ENCODE measurements at places on chromosomes 5 and 9.

- no peak for DNase-seq
Measured at GRCh38 chr5:148443998-148444397, 60.2 kb downstream of the FBXO38 start.

GRCh38 chr5:142012186-142012785 lies 541 bp downstream of the GNPDA1 start:
- DNase-seq, result peak; percentile 4

DNA sequence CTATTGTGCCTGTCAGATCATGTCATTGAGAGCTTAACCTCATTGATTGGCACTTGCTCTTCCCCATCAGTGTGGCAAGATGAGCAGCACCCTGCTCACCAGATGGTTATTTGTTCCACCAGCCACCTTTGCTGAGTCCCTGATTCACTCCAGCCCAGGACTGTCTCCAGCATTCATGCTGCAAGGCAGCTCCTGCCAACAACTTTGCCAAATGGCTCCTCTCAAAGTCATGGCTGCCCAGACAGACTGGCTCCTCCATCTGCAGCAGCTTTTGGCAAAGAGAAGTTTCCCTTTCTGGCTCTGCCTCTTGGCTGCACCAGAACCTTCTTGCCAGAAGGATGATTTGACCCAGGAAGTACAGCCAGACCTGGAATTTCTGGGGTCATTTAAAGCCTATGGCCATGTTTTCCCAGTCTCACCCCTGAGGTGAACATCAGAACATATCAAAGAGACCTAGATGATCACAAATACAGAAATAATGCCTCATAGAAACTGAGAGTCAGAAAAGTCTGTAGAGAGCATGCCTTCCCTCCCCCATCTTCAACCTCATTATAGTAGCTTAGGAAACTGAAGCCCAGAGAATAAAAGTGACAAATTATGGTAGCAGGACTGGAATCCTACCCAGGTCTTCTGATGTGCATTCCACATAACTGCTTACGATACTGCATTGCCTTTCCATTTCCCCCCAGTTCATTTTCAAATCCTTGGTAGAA lies 10.4 kb downstream of the PPP2R2B start:
- no peak for DNase-seq

DNA sequence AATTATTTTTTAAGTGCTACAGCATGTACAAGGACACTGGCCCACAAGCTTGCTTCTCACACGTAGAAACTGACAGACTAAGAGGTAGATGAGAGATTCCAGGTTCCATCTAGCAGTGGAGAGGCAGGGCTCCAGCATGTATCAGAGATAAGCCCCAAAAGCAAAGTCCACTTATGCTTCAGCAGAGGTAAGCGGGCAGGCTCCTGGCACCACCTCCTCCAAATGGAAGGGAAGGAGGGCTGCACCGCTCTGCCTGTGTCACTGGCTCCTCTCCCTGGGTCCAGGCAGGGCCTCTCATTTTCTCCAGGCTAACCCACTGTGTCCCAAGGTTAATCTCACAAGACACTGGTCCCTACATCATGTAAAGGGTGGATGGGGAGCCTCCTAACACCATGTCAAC lies 15.9 kb downstream of the GRHPR start:
- no peak for DNase-seq

DNA sequence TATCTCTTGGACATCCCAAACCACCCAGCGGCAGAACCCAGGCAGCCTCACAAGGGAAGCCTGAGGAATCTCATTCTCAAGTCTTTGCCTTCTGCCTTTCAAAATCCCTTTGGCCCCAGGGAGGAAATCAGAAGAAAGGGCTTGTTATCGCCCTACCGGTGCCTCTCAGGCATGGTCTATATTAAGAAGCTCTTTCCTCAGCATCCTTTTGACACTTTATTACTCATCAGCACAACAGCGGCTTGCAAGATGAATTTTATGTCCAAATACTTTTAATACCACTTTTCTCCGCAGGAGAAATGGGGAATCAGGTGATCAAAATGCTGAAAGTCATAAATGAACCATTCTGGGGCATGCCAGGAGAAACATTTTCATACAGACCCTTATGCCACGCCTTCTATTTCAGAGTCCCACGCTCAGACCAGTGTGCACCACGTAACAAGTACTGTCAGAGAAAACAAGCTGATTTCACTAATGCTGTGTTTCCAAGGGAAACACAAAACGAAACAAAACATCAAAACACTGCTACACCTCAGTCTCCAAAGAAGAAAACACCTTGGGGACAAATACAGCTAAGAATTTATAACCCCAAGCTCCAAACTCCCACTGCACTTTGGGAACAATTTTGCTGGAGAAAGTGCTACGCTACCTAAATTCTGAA lies 30.0 kb downstream of the RAPGEF1 start:
- no peak for DNase-seq

DNA sequence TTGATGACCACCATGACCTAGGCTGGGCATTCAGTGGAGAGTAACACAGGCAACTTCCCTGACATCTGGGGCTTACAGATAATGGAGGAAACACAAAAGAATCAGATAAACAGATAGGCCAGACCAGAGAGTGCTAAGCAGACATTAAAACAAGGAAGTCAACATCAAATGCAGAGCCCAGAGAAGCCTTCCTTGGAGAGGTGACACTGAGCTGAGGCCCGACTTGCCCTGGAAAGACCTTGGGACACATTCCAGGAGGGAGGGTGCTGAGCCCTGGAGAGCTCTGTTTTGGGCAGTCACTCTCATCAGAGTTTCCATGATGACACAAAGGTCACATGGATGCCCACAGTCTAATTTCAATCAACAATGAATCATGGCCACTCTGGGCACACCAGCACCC lies 31.9 kb upstream of the C5orf58 start:
- DNase-seq, result no peak

DNA sequence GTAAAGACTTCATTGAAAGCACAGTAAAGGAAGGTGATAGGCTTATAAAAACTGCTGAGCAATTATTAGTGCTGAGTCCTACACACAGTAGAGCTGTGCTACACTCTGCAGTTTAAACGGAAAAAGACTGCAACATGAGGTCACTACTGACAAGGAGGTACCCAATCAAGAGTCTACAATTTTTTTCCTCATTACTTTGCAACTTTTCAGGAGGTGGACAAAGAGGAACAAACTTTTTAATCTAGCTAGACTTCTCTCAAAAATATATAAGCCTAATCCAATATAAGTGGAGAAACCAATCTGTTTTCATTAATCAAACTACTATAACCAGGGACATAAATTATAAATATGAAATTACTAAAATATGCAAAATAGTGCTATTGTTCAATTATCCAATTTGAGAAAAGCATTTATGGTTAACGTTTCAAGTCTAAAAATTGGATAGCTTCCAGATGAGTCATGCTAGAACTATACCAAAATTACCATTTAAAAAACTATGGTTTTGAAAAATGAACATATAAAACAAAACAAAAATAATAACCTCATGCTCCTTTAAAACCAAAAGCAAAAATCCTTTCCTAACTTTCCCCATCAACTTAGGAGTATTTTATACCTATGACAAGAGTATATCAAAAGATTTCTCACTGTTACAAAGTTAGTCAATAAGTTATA lies 37.7 kb downstream of the FAM13B start:
- no peak for DNase-seq

DNA sequence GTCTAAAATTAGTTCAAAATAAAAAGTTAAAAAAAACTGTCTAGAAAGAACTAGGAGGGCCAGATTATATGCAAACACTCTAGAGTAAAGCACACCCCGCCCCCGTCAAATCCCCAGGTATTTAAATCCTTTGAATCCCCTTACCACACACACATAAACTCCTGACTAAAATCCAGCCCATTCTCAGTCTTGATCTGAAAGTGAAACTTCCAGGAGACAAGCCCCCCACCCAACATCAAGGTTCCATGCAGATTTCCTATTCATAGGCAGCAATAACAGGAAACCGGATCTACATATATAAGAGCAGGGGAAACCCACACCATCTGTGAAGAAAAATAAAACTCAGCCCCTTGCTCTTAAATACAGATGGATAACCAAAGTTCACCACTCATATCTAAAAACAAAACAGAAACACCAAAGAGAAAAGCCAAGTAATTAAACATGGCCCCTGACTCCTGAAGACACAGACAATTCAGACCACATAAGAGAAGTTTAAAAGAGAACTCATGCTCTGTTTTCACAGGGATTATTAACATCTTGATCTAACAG lies 42.3 kb downstream of the MARCHF3 start:
- no peak for DNase-seq

DNA sequence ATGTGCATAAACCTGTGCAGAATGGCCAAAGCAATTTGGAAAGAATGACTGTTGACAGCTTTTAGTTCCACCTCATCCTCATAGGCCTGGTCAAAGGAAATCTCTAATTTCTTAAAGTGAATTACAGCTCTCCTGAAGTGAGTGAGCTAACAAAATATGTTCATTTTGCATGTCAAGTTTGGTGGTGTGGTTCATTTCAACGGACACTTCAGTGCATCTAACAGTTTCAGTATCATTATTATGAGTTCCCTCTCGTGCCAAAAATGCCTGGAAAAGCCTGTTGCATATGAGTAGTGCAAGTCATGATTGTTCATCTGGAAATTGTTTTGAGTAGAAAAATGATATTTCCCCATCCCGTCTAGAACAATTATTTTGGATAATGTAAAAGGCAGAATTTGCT lies 53.2 kb upstream of the HMHB1 start:
- no peak for DNase-seq

DNA sequence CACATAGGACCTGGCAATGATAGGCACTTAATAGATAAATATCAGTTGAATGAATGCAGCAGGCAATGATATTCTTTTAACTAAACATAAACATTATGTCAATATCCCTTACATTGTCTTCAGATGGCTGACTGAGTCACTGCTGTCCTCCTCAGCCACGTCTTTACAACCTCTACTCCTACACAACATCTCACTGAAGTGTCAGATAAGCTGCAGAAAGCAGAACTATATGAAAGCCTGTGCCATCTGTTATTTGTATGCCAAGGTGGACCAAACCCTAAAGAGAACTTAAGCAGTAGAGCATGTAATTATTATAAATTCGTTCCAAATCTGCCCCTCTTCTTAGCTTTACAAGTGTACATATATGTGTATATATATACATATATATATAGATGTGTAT lies 271.2 kb downstream of the RASEF start:
- DNase-seq, result no peak

DNA sequence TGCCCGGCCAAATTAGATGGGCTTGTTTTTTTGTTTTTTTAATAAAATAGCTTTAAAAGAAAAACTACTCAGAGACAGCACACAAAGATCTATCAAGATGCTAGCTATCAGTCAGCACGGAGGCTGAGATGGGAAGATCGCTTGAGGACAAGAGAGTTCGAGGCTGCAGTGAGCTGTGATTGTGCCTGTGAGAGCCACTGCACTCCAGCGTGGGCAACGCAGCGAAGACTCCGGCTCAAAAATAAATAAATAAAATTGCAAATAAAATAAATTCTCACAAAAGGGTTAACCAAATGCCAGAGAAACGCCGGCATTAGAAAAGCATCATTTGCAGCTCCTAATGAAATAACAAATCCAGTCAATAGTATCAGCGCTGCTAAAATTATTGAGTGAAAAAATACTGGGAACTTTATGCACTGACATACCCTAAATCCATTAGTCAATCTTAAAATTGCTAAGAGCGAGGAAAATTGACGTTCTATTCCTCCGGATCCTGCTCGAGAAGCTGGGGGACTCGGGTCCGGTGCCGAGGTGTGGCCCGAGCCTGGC lies 681 bp downstream of the CPLANE1 start:
- no peak for DNase-seq

DNA sequence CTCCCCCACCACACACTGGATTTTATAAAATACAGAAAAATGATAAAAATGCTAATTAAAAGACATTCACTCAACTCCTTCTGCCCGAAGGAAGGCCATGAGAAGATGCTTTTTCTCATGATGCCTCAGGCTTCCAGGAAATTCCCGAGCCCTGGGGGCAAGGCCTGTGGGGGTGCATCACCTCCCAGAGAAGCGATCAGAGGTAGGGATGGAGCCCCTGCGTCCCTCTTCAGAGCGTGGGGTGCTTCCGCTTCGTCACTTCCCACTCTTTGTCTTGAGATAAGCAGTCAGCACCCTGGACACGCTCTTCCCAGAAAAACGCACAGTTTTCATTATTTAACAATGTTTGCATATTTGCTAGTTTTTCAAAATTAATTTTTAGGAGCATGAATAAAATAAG lies 33.3 kb upstream of the SH3PXD2B start:
- no peak for DNase-seq

DNA sequence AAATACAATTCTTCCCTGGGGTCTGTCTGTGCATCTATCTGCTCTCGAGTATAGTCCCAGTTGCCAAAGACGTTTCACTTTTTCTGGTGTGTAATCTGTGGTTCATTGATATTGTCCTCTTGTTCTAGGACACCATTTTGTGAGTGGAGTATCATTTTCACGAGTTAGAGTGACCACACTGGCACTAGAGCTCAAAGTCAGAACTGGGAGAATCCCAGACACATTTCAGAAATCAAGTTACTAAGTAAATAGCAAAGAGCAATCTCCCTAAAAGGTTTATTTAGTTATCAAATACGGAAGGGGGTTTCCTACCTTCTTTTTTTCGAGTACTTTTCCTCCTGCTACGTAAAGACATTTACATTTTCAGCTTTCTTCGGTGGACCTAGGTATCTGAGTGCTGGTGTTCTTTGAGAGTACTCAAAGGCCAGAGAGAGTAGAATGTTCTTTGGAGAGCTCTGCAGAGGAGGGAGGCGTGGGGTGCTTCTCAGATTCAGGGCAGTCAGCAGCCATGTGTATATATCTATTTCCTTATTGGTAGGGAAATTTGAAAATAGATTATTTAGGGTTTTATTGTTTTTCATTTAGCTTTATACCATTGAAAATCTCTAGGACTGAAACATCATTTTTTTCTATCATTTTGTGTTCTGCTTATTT lies 8.9 kb upstream of the HSPA9 start:
- DNase-seq, result no peak

- no peak for DNase-seq
Measured at GRCh38 chr5:119318256-119318894, 37.4 kb upstream of the TNFAIP8 start.

DNA sequence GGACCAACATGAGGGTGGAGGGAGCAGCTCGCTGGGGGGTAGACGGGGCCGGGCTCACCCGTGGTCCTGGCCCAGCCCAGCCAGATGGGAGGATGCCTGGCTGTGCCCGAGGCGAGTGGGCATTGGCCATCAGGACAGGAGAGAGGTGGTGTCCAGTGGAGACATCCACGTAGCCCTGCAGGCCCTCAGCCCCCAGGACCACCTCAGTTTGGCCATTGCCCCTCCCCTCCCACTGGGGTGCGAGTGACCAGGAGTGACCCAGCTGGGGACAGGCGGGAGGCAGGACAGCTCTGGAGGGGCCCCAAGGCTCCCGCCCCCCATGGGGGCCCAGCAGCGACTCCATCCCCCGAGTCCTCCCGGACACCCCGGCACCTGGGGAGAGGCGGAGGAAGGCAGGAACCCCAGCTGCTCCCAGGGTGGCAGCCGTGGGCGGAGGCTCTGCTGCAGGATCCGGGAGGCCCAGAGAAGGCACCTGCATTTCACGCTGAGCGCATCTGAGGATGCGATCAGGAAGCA lies 8.3 kb downstream of the NOXA1 start:
- no peak for DNase-seq

All from T1000 (cell line).